HL-60 (cell line): ENCODE measurements at places on chromosomes 7 and 10.

DNA sequence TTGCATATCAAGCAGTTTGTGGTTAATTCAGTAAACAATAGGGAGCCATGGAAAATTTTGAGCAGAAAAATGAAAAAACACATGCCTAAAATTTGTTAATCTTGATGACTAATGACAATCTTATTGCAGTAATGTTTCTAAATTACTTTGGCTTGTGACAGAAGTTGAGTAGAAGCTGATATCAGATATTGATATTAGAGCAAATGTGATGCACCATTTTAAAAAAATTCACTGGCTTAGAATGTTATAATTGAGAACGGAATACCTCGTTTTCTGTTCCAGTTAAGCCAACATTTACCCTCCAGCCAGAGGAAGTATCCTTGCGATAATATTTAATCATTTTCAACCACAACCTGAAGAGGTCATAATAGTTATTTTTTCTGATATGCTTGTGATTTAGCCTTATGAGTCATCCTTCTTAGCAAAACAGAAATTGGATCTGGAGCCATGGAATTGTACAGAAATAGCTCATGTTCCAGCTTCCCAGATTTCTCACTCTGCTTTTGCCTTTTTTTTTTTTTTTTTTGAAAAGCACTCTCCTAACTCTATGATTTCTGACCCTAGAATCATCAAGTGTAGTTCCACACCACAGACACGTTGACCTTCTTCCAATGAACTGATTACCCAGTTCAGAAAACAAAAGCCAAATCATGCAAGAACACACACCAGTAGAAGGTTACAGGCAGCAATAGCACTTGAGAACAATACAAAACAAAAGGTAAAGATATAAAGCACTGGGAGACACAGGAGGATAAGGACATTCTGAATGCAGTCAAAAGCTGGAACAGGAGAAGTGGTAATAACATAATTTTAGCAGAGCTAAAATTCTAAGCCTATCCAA, 96.8 kb upstream of the PHYHIPL start:
- no peak for DNase-seq

- no peak for DNase-seq
Observed at GRCh38 chr7:8778459-8778858, 345.1 kb downstream of the NXPH1 start.

DNA sequence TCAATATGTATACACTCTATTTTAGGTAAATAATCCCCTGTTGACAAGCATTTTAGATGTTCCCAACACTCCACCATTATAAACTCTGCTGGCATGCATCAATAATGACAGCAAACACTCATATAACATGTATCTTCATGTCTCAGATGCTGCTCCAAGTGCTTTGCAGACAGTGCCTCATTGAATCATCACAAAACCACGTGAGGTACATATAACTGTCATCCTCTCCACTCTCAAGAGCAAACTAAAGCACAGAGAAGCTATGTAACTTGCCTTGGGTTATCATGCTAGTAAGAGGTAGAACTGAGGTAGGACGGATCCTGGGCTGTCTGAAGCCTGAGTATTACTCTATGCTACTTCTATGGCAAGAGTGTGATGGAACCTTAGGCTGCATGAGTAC, 72.5 kb upstream of the GSDME start:
- no peak for DNase-seq

DNA sequence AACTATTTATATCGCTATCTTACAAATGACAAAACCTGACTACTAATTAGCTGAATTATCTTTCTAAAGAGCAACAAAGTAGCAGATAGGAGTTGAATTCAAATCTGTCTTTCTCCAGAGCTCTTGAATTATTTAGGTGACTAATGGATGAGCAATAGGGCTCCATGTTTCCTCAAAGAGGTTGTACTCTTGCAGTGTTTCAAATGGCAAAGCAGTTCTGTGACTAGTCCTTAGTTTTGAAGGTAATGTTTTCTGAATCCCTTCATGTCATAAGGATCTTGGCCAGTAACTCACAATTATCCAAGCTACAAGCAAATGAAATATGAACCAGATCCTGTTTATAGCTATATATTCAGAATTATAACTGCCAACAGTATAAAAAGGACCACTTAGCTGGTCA, 999.7 kb downstream of the NRG3 start:
- no peak for DNase-seq

DNA sequence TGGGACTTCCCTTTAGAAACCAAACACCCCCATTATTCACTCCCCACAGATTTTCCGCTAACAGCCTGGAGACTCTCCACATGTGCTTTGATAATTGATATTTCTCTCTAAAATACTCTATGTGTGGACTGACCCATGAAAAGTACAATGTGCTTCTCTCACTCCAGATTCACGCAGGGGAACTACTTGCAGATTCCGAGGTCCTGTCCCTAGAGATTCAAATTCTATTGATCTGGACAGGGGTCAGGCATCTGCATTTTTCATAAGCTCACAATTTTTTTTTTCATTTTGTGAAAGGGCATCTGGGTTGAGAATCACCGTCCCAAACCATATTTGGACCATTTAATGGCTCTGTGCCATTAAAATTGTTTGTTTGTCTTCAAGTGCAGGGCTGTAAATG, 98.7 kb downstream of the CALCR start:
- no peak for DNase-seq

GRCh38 chr10:18021725-18022480, 70.2 kb downstream of the SLC39A12 start:
- DNase-seq: no peak

GRCh38 chr10:67306588-67307205, 380.9 kb downstream of the LRRTM3 start:
- no peak for DNase-seq

- DNase-seq: no peak
Observed at GRCh38 chr10:11898372-11899066, 75.4 kb downstream of the PROSER2 start.

DNA sequence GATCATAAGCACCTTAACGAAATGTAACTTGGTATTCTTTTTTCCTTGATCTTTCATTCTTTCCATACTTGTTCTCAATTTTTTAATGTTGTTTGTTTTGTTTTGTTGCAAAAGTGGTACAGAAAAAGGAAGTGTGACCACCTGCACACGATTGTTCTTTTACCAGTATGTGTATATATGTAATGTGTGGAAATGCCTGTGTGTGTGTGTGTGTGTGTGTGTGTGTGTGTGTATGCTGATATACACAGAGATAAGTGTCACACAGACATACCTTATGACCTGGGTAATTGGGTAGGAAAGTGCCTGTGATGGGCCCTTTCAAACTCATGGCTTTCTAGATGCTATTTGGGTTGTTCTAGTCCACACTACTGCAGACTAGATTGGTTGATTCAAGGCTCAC, 14.0 kb downstream of the INHBA start:
- DNase-seq: no peak

- DNase-seq: no peak
Observed at GRCh38 chr7:139942636-139943035, 113.6 kb downstream of the TBXAS1 start.
